Fibroblast of skin of left biceps (primary cell): ENCODE measurements at places on chromosomes 3 and 15.

- DNase-seq = no peak
Measured at GRCh38 chr3:69425249-69425648, 39.4 kb upstream of the FRMD4B start.

DNA sequence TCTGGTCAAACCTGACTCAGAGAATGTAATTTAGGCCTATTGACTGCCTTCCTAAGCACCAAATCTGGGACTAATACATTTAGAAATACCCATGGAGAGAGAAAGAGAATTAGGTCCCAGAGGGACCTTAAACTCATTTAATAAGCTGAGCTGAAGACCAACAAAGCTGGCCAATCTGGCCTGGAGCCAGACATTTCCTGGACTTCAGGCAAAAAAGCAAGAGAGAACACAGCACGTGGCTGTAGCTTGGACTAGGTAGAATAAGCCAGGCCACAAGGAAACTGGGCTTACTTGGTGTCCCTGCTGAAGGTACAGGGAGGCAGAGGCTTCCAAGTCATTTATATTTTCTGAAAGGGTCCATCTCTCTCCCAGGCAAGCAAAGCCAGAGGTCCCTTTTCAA, 88.1 kb downstream of the RTP4 start:
- no peak for DNase-seq

DNA sequence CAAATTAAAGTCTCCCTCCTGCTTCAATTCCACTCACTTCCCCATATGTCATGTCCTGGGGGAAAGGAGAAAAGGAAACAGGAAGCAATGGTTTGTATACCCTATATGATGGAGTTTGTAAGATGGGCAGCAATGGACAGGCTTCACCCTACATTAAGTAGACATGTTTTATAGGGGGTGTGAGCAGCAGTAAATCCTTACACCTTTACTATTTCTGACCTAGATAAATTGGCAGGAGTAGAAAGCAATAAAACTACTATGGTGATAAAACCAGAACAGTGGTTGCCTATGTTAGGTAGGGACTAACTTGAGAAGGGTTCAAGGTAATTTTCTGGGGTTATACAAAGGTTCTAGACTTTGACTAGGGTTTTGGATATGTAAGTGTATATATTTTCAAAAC, 301.7 kb downstream of the GBE1 start:
- no peak for DNase-seq

GRCh38 chr15:40844696-40845030, 815 bp downstream of the SPINT1 start:
- DNase-seq = no peak
